Liver (tissue), 10 donors: ENCODE measurements at places on chromosomes 6 and 20. TPM values are rescaled to one million over a fixed set of nuclear protein-coding genes. Genes with fewer than 3 reads are reported as not detected.

The EGFL8 gene
- total RNA-seq, result 1.8 TPM

The HLA-DMB gene
- 8.1 TPM for total RNA-seq

DNA sequence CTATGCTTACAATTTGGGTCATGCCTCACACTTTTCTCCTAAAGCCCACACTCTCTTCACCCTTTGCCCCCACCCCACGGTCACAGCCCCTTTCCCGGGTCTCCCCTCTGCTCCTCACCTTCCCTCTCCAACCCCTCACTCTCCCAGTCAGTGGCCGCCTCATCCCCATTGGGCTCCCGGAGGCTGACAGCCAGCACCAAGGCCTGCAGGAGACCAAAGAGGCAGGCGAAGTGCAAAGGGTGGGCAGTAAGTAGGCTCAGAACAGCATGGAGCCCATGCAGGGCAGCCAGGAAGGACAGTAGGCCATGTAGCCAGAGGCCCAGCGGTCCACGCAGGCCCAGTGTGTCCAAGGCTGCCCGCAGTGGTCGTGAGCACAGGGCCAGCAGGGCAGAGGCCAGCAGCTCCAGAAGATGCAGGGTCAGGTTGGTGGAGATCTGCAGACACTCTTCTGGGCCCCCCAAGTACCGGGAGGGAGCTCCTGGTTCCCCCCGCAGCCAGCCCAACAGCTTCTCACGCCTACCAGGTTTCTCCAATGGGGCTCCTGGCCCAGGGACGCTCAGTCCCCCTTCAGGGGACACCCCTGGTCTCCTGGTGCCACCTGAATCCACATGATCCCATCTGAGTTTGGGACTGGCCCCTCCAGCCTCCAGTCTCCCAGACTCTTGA is 1.5 kb downstream of the C6orf47 start:
- no peaks in the 10 kb centered on the region for H3K27me3 ChIP-seq
- H3K4me1 ChIP-seq, result peaks cover 86% of the 10 kb centered on the region
- H3K27ac ChIP-seq, result peak overlapping the region; percentile 90
- H3K4me3 ChIP-seq, result peak overlapping the region; percentile 67
- H3K36me3 ChIP-seq, result no peaks in the 10 kb centered on the region

DNA sequence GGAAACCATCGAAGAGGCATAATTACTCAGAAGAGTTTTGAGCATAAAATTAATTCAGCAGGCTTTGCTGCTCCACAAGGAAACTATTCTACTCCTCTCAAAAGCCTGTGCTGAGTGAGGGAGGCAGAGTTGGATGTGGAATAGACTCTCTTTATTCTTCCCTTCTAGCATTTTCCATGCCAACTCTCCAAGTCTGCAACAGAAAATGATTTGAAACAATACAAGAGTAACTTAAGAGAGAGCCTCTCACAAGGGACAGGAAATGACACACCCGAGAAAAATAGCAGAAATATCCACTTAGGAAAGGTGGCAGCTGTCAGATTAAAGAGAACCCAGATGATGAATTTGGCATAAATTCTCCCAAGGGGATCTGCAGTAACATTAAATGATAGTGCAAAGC is 26.3 kb upstream of the LAMP5 start:
- H3K27me3 ChIP-seq, result peaks cover 3% of the 10 kb centered on the region
- no peak overlapping the region for H3K27ac ChIP-seq
- no peaks in the 10 kb centered on the region for H3K4me1 ChIP-seq
- no peak for DNase-seq
- no peaks in the 10 kb centered on the region for H3K36me3 ChIP-seq

DNA sequence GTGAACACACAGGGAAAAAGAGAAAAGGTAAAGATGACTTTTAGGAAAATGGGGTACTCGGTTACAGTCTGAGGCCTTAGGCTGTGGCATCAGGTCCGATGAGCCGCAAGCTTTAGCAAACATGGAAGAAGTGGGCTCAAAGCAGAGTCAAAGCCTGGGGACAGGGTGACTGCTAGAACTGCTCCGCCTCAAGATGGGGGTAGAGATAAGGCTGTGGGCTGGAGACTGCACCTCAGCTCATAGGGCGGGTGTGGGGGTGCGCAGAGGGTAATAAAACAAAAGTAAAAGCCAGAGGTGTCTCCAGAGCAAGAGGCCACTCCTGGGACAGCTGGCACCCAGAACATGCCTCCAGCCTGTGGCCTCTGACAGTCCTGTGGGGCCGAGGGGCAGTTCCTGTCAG is 21.3 kb upstream of the SYNDIG1 start:
- no peak for DNase-seq
- no peak overlapping the region for H3K27ac ChIP-seq
- H3K36me3 ChIP-seq, result no peaks in the 10 kb centered on the region
- H3K4me1 ChIP-seq, result no peaks in the 10 kb centered on the region
- no peak overlapping the region for H3K4me3 ChIP-seq
- H3K27me3 ChIP-seq, result peaks cover 3% of the 10 kb centered on the region

DNA sequence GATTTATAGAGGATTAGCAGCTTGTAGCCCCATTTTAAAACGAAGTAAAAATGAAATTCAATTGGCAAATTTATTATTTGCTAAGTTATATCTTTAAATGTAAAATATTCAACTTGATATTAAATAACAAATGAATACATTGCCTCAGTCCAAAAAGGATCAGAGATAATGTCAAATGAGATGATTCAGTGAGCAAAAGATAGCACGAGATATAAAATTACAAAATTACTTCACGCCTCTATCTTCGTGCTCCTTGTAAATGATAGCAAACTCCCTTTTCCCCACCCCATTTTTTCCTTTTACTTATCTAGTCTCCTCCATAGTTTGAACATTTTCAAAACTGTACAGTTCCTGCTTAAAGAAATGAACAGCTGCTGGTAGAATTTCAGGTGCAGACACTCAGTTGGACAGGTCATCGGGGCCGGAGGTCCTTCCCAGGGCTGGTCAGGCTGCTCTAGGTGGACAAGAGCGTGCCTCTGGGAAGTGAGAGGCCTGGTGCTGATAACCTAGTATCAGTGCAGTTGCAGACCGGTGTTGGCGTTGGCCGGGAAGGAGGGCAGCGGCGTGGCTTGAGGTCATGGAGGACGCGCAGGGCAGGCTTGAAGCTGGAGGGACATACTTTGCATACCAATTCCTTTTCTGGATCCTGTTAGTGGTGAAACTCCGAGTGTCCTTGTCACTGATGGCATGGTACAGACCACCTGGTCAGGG is 83.9 kb downstream of the CDC5L start:
- H3K27me3 ChIP-seq, result no peaks in the 10 kb centered on the region
- no peak overlapping the region for H3K27ac ChIP-seq
- peak; percentile 79 for DNase-seq
- no peaks in the 10 kb centered on the region for H3K36me3 ChIP-seq
- H3K4me1 ChIP-seq, result no peaks in the 10 kb centered on the region

GRCh38 chr6:144886682-144887081 is 601.5 kb downstream of the UTRN start:
- H3K27me3 ChIP-seq, result no peaks in the 10 kb centered on the region
- H3K4me1 ChIP-seq, result no peaks in the 10 kb centered on the region
- H3K36me3 ChIP-seq, result no peaks in the 10 kb centered on the region

GRCh38 chr6:7035837-7036249 is 71.9 kb upstream of the RREB1 start:
- H3K4me1 ChIP-seq, result no peaks in the 10 kb centered on the region
- DNase-seq, result no peak
- no peaks in the 10 kb centered on the region for H3K27me3 ChIP-seq
- no peak overlapping the region for H3K27ac ChIP-seq

GRCh38 chr6:144632266-144632665 is 347.1 kb downstream of the UTRN start:
- H3K4me1 ChIP-seq, result no peaks in the 10 kb centered on the region
- H3K27ac ChIP-seq, result no peak overlapping the region
- H3K27me3 ChIP-seq, result no peaks in the 10 kb centered on the region
- no peak overlapping the region for H3K4me3 ChIP-seq
- no peak for DNase-seq
